ENCODE measurements at places on chromosomes 13 and 19.

DNA sequence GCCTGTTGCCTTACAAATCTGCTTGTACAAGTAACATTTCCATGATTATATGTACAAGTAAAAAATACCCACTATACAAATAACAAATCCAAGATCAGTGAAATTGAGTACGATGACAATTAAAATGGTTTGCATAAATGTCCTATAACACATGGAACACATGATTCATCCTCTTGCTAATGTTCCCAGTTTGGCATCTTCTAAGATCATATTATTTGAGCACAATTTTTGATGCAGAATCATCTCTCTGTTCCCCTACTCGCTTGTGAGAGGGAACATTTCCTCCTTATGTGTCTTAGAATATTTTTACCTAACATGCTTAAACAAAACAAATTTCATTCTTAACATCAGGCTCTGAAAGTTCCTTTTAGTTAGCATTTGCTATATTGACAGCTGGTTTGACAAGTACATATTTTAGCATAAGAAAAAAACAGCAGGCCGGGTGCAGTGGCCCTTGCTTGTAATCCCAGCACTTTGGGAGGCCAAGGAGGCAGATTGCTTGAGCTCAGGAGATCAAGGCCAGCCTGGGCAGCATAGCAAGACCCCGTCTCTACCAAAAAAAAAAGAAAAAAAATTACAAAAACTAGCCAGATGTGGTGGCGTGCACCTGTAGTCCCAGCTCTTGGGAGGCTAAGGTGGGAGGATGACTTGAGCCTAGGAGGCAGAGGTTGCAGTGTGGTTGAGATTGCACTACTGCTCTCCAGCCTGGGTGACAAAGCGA, 14.2 kb downstream of the ZNF331 start:
- DNase-seq, result no peak

DNA sequence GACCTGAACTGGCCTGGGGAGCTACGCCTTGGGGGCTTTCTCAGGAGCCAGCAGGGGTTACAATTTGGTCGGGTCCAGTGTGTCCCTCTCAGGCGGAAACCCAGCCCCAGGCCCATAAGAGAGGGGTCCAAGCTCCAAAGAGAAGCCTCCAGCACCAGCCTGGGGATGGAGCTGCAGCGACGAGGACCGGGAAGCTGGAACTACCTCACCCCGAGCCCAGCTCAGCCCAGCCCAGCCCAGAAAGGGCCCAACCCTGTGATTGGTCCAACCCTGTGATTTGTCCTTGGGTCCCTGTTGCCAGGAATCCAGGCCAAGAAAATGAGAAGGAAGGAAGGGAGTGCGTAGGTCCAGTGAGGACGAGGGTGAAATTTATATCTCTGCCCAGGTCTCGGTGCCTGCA, 24.1 kb downstream of the CLEC4M start:
- DNase-seq, result no peak

DNA sequence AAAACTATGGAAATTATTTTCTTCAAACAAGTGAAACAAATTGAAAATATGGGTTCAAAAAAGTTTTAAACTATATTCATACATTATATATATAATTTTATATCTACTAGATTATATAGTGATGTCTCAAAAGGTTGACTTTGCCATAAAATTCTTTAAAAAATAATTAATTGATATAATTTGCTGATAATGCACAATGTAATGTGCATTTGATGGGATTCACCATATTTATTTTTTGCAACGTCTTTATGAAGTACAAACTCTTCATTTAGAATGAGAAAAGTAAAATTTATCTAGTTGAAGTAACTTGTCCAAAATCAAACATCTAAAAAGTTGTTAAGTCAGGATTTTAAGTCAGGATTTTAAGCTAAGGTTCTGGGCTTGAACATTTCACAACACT, 1954.5 kb upstream of the PCDH20 start:
- DNase-seq, result no peak

DNA sequence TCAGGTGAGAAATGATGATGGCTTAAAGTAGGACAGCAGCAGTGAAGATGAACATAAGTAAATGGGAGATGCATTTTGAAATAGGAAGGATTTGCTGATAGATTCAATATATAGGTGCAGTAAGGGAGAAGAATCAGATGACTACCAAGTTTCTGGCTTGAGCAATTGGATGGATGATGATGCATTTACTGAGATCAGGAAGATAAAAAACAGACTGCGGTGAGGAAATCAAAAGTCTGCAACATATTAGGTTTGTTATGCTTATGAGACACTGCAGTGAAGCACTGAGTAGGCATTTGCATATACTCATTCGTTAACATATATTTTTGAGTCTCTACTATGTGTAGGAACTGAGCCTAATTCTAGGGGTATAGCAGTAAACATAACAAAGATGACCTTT, 184.2 kb downstream of the LACC1 start:
- DNase-seq, result no peak

- peak; percentile 83 for DNase-seq
These were observed 11.6 kb upstream of the RASA3 start for GRCh38 chr13:114143806-114144605.

- DNase-seq, result no peak
These were observed 27.6 kb downstream of the CSNK1G2 start for GRCh38 chr19:1968279-1969175.

Data from SK-N-DZ (cell line).